ENCODE measurements at places on chromosomes 6 and 20. TPM values are rescaled to one million over a fixed set of nuclear protein-coding genes. Genes with fewer than 3 reads are reported as not detected.

Gene CDSN
- under 0.01 TPM for total RNA-seq

Gene CALHM6
- 1.0 TPM for total RNA-seq

Gene MTFR2
- total RNA-seq = 0.76 TPM

Gene PFDN4
- total RNA-seq = 70.0 TPM

Gene FAM209B
- not detected for total RNA-seq

Gene UST
- under 0.01 TPM for total RNA-seq

Gene BPI
- total RNA-seq = not detected

Gene SRMS
- not detected for total RNA-seq

Gene RUNX2
- total RNA-seq = not detected

Gene NMBR
- not detected for total RNA-seq

Gene LZTS3
- total RNA-seq = 7.6 TPM

Gene RIPPLY2
- 0.51 TPM for total RNA-seq

Gene CRISP3
- not detected for total RNA-seq

Gene ULBP2
- 1.4 TPM for total RNA-seq
